ENCODE measurements at places on chromosomes 2 and 18.

- no peak for DNase-seq
These were observed 296.5 kb downstream of the DCC start for GRCh38 chr18:52636536-52636935.

DNA sequence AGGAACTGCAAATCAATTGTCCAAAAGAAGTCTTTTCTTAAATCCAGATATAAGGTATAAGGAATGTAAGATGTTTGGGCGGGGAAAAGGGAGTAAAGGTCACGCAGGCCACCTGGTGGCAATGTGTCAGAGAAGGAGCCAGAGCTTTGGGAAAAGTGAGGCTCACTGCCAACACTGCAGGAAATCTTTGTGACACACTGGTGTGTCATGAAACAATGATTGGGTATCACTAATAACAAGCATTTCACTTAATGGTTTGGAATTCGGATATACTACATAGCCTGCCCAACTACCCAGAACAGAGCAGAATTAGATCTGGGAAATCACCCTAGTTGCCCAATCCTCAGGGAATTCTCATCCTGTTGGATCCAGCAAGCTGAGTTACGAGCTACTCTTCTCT lies 61.0 kb downstream of the RBMS1 start:
- no peak for DNase-seq

DNA sequence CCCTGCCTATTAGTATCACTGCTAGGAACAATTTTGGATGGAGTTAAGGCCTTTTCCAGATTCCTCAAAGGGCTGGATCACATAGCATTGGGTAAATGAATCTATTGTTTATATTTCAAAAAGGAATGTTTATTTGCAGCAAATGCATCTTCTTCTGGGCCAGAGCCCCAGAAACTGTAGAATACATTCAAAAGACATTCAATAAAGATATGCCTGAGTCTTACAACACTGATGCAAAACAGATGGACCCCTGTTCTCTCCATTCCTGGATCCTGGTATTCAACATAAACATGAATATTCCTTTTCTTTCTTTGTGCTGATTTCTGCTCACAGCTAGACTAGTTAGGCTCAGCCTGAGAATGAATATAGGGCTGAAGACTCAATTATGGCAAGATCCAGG lies 227.2 kb upstream of the KLHL29 start:
- no peak for DNase-seq

DNA sequence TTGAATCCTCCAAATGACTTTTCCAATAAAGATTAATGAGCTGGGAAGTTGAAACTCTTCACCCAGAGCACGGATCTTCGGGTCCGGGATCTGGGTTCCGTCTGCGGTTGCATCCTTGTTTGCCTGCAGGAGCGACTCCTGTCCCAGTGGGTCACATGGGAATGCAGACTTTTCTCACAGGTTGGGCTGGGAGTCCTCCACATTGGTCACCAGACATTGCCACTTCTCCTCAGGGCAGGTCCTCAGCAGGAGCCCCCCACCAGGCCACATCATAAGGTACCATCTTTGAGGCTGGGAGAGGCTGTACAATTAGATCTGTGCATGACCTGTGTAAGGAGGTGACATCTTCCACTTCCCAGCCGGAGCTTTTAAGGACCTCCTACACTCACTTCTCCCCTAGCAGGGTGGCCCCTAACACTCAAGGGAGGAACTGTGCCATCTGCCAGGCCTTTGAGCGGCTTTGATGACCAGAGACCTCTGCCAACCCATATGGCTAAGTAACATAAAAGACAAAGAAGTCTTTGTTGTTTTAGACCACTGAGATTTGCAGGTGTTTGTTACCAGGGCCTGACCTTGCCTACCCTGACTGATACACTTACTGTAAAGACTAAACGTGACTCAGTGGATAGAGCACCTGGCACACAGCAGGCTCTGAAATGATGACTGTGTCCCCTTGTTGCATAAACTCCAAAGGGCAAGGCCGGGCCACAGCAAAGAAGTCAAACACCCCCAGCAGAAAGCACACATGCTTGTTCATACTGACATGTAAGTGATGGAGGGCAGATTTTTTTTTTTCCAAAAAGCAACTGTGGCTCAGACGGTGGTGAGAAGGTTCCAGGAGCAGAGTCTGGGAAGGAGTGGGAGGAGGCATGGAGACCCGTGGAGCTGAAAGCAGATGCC lies 7.9 kb upstream of the TEX51 start:
- DNase-seq = no peak

- peak; percentile 19 for DNase-seq
These were observed 12.4 kb downstream of the IL1F10 start for GRCh38 chr2:113080134-113080533.

- no peak for DNase-seq
These were observed 33.6 kb upstream of the SNED1 start for GRCh38 chr2:240964704-240965295.

All from T-helper 1 cell (primary cell).